ENCODE measurements at places on chromosomes 7 and 10.
A peak's percentile ranks its signal among the peaks of the same experiment; 100 is the strongest.

DNA sequence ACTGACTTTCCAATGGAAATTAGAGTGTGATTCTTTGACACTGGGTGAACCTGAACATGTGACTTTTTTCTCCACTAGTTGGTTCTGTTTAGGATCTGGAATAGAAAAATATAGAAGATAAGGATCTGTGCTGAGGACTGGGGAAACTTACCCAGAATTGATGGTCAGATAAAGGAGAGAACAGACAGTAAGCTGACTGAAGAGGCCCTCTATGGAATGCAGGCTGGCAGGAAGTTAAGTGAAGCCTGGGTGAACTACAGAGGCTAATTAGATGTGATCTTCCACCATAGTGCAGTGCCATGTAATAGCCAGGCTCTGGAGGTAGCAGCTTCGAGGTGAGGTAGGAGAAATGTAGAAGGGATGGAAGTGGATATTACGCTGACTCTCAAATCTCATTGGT is 455.3 kb downstream of the PLXDC2 start:
- DNase-seq: no peak

DNA sequence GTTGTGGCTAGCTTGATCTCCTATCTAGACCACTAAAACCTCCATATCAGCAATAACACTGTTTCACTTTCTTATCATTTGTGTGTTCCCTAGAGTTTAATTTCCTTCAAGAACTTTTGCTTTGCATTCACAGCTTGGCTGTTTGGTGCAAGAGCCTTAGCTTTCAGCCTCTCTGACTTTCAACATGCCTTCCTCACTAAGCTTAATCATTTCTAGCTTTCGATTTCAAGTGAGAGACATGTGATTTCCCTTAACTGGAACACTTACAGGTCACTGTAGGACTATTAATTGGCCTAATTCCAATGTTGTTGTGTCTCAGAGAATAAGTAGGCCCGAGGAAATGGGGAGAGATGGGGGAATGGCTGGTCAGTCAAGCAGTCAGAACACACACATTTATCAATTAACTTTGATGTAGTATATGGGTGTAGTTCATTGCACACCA is 10.6 kb upstream of the BPGM start:
- DNase-seq: no peak

- DNase-seq: no peak
Observed at GRCh38 chr10:8738987-8739386, 684.5 kb downstream of the GATA3 start.

DNA sequence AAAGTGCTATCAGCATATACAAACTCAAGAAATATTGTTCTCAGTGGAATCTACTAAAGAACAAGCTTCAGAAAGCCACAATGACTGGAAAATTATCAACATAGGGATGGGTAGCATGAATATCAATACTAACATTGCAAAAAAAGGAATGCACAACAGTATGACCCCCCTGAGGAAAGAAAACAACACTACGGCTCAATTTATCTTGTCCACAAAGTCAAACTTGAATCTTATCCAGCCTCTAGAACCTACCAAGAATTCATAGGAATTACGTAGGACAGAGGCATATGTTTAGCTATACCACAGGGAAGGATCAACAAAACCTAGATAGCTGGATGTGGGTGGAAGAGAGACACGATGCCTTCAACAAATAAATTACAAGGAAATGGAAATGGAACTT is 54.6 kb downstream of the AGMO start:
- no peak for DNase-seq

GRCh38 chr10:6297951-6298381 is 95.2 kb downstream of the PFKFB3 start:
- DNase-seq: no peak

DNA sequence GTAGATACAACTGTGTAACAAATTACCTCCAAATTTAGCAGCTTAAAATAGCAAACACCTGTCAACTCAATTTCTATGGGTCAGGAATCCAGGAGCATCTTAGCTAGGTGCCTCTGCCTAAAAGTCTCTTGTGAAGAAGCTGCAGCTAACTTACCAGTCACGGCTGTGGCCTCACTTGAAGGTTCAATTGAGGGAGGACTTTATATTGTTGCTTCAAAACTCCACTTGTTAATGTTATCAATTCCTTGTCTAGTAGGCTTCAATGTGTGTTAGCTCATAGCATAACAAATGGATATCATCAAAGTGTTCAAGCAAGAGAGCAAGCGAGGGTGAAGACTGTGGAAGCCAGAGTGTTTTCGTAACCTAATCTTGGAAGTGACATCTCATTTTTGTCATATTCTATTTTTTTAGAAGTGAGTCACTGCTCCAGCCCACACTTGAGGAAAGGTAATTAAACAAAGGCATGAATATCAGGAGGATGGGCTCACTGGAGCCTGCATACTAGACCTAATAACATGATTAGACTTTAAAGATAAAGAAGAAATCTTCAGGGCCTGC is 172.9 kb downstream of the SPAG6 start:
- no peak for DNase-seq

- no peak for DNase-seq
Observed at GRCh38 chr7:90242369-90243168, 2.4 kb upstream of the CFAP69 start.

GRCh38 chr7:132398253-132398925 is 177.9 kb downstream of the PLXNA4 start:
- DNase-seq: no peak

- peak; percentile 91 for DNase-seq
Observed at GRCh38 chr7:47669178-47669891, 87.4 kb upstream of the TNS3 start.

DNA sequence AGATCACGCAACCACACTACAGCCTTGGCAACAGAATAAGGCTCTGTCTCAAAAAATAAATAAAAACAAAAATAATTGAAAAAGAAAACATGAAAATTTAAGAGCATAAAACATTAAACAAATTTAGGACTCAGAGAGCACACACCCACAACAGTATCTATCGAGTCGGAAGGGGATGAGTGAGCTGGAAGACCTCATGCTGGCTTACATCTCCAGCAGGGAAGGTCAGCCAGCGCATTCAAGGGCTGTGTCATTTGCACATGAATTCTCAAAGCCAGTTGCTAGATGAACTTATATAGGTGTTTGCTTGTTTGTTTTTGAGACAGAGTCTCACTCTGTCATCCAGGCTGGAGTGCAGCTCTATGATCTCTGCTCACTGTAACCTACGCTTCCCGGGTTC is 50.3 kb downstream of the SRRM3 start:
- no peak for DNase-seq

DNA sequence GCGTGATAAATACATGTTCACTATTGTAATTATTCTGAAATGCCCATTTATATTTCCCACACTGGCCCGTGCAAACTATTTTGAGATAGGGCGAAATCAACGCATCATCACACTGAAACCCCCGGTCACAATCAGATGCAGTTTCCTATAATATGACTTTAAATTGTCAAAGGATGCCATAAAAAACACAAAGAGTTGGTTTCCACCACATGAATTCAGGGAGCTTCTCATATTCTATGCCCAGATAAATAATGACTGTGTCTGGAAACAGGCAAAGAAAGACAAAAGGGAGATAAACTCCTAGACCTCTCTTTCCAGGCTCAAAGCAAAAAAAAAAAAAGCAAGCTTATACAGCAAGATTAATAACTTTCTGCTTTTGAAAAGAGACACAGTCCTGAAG is 375.8 kb upstream of the AKR1E2 start:
- DNase-seq: no peak

GRCh38 chr7:64630496-64630895 is 35.4 kb upstream of the ZNF107 start:
- peak; percentile 10 for DNase-seq

DNA sequence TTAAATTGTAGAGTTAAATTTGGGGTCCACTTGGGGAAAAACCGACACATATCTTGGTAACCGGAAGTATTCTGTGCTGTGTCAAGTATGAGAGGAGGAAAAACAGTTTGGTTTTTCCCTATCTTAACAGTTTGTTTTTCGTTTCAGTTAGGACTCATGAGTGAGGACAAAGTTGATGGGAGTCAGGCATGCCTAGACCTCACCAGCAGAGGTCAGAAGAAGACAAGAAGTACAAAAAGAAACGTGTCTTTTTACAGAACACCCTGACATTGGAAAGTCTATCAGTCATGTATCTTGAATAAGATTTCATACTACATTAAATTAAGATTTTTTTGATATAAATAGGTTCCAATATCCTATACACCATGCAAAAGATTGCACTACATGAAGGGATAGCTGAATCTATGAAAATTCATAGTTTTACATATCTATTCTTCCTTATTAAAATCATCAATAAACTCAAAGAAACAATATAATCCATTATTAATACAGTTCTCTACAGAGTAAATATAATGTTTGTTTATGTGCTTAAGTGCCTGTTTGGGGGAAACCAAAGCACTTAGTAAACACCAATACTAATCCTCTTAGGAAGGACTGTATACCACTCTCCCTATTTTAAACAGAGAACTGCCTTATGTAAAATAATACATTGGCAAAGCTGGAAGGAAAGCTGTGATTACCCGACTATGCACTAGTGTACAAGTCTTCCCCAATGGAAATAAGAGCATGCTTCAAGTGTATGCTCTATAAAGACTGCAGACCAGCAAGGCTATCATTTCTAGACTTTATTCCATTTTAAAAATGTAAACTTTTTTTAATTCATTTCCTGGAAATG is 95.6 kb downstream of the USP6NL start:
- peak; percentile 45 for DNase-seq

All from AG08396 (cell line).